ENCODE measurements at places on chromosomes 2 and 18.

DNA sequence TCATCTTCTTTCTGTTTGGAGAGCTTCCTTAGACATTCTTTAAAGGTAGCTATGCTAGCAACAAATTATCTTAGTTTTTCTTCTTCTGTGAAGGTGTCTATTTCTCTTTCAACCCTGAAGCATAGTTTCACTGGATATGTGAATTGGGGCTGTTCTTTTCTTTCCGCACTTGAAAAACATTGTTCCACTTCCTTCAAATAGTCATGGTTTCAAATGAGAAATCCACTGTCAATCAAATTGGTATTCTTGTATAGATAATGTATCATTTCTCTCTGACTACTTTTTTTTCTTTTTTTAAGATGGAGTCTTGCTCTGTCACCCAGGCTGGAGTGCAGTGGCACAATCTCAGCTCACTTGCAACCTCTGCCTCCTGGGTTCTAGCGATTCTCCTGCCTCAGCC is 254.0 kb downstream of the ANAPC1 start:
- no peak for DNase-seq

GRCh38 chr2:197657562-197657961 is 17.8 kb downstream of the RFTN2 start:
- no peak for DNase-seq

- DNase-seq: no peak
These were observed 427.7 kb downstream of the NBAS start for GRCh38 chr2:15133461-15133860.

DNA sequence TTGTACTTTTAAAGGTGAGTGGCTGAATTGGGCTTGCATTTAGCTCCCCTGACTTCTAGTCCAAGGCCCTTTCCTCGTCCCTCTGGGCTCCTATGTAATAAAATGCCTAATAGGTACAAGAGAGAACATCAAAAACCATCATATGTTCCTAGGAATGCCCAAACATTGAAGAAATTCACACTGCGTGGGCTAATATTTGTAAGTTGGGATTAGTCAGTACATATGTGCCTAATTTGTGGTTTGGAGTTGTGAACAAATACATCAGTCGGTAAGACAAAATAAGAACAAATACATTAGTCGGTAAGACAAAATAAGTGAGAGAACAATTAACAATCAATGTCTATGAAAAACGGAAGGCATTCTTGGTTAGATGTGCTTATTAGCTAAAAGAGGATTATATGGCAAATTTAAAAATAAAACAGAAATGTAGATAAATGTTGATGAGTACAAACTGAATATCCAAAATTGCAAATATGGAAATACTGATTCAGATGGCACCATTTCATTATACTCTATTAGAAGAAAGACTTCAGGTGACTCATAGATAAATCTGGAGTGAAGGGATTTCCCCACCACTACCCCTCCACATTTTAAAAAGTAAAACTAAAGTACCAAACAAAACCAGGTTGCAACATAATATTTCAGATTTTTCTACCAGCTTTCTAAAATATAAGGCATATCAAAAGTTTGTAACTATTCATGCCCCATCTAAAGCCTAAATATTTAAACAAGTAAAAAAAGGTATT is 325.4 kb downstream of the ZEB2 start:
- DNase-seq: no peak

DNA sequence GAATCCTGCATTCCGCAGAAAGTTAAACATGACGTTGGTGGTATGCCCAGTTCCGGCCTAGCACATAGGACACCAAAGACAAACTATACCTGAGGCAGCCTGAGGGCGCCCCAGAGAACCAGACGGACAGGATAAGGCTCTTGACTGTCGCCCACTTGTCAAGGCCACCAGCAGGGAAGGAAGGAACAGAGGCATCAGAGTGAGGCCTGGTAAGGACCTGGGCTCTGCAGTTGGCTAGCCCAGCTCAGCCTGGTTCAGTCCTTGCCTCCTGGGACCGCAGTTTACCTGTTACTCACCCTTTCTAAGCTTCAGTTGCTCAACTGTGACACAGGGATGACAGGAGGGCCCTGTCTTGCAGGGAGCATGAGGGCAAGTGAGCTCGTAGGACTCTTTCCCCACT is 82.1 kb downstream of the ACTR2 start:
- DNase-seq: no peak

All from activated T-helper 9 cell treated with anti-CD3 and anti-CD28 coated beads, Interleukin-2, amount 50 U/mL, for 16 hours (primary cell).